ENCODE measurements at places on chromosomes 7 and 10. TPM values are rescaled to one million over a fixed set of nuclear protein-coding genes. Genes with fewer than 3 reads are reported as not detected.

C10orf71 gene
- total RNA-seq, result not detected

CDK1 gene
- 5.0 TPM for total RNA-seq

MSMB gene
- total RNA-seq, result 7.2 TPM

KIAA1217 gene
- total RNA-seq, result 154 TPM

FAM13C gene
- 17.8 TPM for total RNA-seq

TMEM176B gene
- 105 TPM for total RNA-seq

MALSU1 gene
- total RNA-seq, result 45.0 TPM

OPALIN gene
- not detected for total RNA-seq

NUTM2E gene
- 0.73 TPM for total RNA-seq

CYP51A1 gene
- total RNA-seq, result 32.4 TPM

MRLN gene
- not detected for total RNA-seq

KIF20B gene
- 3.3 TPM for total RNA-seq

SLC13A1 gene
- not detected for total RNA-seq

PSTK gene
- total RNA-seq, result 6.4 TPM

GOLGA7B gene
- total RNA-seq, result 0.59 TPM

AKR1B1 gene
- total RNA-seq, result 200 TPM

Data from breast epithelium (tissue), 4 donors.